Esophagus muscularis mucosa (tissue), 4 donors: ENCODE measurements at places on chromosomes 1 and 21.

- no peak for DNase-seq
Observed at GRCh38 chr1:17128361-17128760, 9.1 kb upstream of the PADI2 start.

GRCh38 chr21:33707846-33708245 lies 65.5 kb downstream of the ITSN1 start:
- no peak for DNase-seq

- DNase-seq = no peak
Observed at GRCh38 chr1:66336641-66336990, 197.3 kb upstream of the SGIP1 start.

DNA sequence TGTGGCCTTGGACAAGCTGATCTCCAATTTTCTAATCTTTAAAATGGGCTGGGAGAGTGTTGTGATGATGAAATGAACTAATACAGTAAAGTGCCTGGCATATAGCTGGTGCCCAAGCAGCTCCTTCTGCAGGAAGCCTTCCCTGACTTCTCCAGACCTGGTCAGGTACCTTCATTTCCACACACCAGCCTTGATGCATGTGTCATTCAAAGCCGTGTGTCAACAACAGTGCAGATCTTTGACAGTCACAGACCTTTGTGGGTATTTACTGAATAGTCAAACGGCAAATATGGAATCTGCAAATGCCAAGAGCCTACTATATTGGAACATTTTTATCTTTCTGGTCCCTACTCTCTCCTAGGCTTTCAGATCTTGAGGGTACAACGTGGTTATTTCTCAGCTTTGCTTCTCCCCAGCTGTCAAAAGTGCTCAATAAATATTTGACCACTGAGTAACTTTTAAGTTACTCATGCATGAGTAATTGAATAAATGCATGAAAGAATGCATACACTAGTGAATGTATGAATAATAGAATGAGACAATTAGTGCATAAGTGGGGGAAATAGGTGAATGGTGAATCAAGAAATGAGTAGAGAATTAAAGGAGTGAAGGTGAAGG lies 75.4 kb downstream of the MDM4 start:
- DNase-seq = no peak

DNA sequence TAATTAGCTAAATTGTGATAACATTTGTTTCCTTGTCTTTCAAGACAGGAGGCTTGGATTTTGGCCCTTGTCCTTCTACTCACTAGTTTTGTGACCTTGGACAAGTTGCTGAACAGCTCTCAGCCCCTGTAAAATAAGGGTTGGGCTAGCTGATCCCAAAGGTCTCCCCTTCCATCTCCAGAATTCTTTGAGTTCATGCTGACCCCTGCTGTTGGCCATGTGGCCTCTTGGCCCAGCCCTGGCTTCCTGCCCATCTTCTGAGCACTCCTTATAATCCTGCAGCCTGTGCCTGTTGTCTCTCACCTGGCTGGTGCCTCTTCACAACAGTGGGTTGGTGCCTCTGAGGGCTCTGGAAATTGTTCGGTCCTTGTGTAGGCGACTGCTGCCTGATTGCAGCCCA lies 10.1 kb downstream of the PTGFRN start:
- no peak for DNase-seq

DNA sequence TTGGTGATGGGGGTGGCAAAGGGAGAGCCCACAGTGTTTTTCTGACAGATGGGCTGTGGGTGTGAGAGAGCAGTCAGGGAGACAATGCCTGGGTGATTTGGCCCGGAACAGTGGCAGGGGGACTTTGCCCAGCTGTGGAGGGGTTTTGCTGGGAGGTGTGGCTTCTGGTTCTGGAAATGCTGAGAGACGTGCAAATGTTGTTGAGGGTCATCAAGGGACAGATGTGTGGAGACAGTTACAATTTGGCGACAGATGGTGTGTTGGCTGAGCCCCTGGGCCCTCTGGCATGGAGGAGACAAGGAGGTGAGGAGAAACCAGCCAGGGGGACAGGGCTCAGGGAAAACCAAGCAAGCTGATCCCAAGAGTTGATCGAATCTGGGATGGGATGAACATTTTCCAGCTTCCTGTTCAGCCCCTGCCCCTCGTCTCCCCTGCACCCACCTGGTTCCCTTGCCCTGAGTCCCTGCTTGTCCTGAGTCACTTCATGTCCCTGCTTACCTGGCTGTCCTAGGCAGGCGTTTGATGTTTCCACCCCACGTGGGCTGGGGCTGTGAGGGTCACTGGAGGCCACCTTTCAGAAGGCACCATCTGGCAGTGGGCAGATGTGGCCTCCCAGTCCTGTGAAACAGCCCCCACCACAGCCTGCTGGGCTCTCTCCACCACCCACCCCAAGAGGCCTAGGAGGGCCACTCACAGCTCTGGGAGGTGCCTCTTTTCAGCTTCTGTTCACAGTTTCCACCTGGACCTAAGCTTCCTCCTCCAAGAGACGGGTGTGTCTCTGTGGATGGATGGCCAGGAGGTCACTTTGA lies 15.8 kb upstream of the ZNF678 start:
- no peak for DNase-seq
